ENCODE measurements at places on chromosomes 5 and 9.
A peak's percentile ranks its signal among the peaks of the same experiment; 100 is the strongest.

GRCh38 chr9:134325813-134326723, at the start of gene RXRA:
Gene RXRA (plus strand): TSS chr9:134326455. CDS start chr9:134326632, 177 bp downstream.
- peak; percentile 84 for DNase-seq

DNA sequence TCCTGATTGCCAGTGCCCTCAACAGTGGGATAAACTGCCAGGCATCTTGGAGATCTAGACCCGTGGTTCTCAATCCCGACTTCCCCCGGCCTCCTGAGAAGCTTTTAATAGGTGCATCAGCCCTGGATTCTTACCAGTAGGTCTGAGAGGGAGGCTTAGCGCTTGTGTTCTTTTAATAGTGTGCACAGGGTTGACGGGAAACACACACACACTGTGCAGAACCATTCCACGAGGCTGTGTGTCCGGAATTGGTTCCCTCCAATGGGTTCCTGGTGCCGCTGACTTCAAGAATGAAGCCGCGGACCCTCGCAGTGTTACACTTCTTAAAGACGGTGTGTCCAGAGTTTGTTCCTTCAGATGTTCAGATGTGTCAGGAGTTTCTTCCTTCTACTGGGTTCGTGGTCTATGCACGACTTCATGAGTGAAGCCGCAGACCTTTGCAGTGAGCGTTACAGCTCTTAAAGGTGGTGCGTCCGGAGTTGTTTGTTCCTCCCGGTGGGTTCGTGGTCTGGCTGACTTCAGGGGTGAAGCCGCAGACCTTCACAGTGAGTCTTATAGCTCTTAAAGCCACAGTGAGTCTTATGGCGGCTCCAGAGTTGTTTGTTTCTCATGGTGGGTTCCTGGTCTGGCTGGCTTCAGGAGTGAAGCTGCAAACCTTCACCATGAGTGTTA, 46.6 kb upstream of the PRSS3 start:
- no peak for DNase-seq

DNA sequence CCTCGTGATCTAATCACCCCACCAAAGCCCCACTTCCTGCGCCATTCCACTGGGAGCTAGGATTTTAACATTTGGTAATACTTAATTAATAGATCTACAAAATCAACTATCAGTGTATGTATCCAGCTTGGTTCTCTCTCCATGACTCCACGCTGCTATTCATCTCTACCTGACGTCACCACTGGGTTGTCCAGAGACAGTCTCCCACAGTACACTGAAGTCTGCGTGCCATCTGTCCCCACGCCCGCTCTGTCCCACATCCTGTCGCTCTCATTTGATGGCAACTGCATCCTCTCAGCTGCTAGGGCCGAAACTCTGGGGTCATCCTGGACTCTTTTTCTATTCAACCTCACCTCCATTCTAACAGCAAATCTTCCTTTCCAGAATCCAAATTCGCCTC, 53.2 kb downstream of the ANKRD33B start:
- no peak for DNase-seq

- DNase-seq: no peak
Measured at GRCh38 chr5:96338091-96338490, 95.0 kb downstream of the PCSK1 start.

- no peak for DNase-seq
Measured at GRCh38 chr5:76757049-76757448, 41.1 kb downstream of the F2R start.

GRCh38 chr5:86864051-86864450, 246.3 kb downstream of the COX7C start:
- no peak for DNase-seq

- DNase-seq: no peak
Measured at GRCh38 chr9:107489144-107489673, 360 bp downstream of the KLF4 start.

DNA sequence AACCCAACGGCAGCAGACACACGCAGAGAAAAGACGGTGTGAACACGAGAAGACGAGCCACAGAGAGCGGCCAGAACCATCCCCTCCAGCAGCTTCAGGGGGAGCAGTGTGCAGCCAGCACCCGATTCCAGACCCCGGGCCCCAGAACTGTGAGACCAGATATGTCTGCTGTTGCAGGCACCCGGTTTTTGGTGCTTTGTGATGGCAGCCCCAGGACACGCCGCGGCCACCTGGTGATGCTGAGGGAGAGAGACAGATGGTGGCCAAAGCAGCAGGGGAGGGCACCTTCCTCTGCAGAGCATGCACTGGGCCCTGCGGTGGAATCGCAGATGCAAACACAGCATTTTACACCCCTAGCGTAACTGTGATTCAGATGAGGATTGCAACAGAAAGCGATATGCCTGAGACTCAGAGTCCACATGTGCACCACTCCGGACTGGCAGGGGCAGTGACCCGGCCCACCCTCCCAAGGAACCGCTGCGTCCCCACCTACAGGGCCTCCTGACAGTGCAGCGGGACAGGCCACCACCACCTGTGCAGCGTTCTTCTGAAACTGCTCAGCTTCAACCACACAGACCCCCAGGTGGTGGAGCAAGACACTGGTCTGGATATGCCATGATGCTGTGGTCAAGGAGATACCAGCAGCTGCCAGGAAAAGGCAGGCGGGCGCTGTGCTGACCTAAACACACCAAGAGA, 24.0 kb downstream of the ZDHHC11B start:
- DNase-seq: no peak

- DNase-seq: no peak
Measured at GRCh38 chr9:115158661-115159481, 40.9 kb upstream of the TNC start.

GRCh38 chr5:118906947-118907346, 81.4 kb downstream of the DTWD2 start:
- no peak for DNase-seq

DNA sequence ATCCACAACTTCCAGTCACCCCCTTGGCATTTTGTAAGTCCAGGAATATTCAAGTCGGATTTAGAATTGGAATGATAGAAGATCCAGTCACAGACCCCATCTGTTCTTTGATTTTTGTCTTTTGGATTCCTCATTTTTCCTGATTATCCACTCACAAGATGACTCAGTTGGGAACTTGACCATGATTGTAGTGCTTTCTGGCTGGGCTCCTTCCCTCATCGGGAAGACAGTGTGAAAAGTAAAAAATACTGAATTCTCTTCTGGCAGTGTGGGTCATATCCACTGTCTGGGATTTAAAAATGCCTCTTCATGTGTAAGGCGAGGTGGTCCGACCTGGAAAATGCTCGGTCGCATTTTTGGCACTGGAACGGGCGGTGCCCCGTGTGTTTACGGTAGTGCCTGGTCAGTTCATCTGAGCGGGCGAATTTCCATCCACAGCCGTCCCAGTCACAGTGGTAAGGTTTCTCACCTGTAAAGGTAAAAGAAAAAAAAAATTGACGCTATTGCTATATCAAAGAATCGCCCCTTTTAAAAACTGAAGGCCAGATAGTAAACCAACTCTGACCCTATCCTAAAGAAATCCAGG, 4.0 kb downstream of the KLF4 start:
- no peak for DNase-seq

- DNase-seq: no peak
Measured at GRCh38 chr9:15612962-15613361, 60.1 kb downstream of the CCDC171 start.

- DNase-seq: no peak
Measured at GRCh38 chr5:74490814-74491213, 149.7 kb downstream of the ENC1 start.

DNA sequence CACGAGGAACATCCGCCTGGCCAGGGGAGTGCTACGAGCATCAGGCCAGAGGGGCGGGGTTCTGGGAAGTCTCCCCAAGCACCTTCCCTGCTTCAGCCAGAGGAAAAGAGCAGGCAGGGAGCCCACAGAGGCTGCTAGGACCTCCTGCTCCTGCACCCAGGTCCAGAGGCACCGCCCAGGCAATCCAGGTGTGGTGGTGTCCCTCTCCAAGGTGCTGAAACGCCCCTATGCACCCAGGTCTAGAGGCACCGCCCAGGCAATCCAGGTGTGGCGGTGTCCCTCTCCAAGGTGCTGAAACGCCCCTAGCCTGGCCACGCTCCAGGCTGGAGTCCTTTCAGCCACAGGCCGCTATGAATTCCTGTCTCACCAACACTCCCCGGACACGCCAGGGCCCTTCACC, 10.7 kb upstream of the UBAC1 start:
- DNase-seq: peak; percentile 42

DNA sequence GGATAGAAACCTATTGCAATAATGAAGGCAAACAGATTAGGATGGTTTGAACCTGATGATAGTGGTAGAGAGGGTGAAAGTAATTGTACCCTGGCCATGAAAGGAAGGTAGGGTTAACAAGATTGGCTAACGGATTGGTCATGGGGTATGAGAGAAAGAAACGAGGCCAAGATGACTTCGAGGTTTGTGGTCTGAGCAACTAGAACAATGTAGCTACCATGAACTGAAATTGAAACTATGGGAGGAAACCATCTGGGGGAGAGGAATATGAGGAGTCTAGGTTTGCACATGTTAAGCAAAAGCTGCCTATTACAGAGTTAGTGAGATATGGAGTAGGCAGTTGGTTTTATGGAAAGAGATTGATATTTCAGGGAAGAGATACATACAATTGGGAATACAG, 406.0 kb downstream of the PRELID2 start:
- DNase-seq: no peak

- no peak for DNase-seq
Measured at GRCh38 chr5:146660376-146660960, 144.5 kb upstream of the GPR151 start.

GRCh38 chr5:143862271-143862670, 50.3 kb downstream of the HMHB1 start:
- no peak for DNase-seq

- DNase-seq: no peak
Measured at GRCh38 chr5:9850456-9850855, 220.3 kb upstream of the TAS2R1 start.

DNA sequence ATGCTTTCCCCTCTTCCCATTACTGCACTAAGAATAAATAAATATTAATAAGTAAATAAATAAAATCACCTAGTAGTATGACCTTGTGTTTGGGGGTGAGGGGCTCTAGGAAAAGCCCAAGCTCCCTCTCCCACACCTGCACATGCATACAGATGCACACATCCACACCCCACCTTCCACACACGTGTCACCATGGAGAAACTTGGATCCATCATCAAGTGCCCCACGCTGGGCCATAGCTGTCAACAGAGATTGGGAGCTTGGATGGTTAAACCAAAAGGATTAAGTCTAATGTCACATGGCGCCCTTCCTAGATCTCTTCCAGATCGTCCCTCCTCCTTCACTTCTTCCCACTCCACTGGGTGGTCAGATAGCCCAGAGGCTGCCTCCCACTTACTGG, 37.0 kb downstream of the TMEM215 start:
- no peak for DNase-seq

GRCh38 chr9:33443047-33443446, 4.3 kb downstream of the AQP3 start:
- no peak for DNase-seq

GRCh38 chr5:98755406-98755805, 18.1 kb upstream of the RGMB start:
- no peak for DNase-seq

All from HEK293T (cell line).